ENCODE measurements at places on chromosomes 12 and 14. TPM values are rescaled to one million over a fixed set of nuclear protein-coding genes. Genes with fewer than 3 reads are reported as not detected.

GRCh38 chr14:106201376-106201775 lies 675.0 kb downstream of the TMEM121 start:
- no peak for DNase-seq

Gene C1S
- 48.0 TPM for polyA plus RNA-seq

Gene PRKD1
- 31.3 TPM for polyA plus RNA-seq

DNA sequence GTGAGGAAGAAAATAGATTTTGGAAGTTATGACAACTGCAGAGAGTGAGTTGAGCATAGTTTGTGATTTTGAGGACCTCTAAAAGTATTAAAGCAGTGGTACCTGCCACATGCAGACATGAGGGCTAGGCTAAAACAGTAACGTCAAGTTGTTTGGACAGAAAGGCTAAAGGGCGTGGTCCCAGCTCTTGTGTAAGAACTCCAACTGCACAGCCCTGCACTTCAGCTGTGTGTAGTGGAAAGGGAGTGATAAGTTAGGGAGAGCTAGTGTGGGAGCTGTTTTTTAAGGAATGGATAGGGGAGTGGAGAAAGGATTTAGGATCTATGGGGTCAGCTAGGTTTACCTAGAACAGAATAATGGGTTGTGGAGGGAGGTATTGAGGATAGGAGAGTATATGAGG lies 39.5 kb downstream of the TESPA1 start:
- no peak for DNase-seq

DNA sequence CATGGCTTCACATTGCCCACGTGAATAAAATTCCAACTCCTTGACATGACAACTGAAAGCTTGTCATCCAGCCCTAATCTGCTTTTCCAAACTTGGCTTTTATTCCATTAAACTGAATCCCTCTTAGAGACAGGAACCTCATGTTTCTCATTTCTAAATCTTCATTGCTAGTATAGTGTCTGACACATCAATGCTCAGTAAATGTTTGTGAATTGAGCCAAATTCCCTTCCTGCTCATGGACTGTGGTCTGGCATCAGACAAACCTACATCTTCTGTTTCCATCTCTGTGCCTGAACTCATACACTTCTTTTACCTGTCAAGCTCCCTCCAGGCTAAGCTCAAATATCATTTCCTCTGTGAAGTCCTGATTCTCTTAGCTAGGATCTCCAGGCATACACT lies 4.3 kb upstream of the FKBP11 start:
- no peak for DNase-seq

DNA sequence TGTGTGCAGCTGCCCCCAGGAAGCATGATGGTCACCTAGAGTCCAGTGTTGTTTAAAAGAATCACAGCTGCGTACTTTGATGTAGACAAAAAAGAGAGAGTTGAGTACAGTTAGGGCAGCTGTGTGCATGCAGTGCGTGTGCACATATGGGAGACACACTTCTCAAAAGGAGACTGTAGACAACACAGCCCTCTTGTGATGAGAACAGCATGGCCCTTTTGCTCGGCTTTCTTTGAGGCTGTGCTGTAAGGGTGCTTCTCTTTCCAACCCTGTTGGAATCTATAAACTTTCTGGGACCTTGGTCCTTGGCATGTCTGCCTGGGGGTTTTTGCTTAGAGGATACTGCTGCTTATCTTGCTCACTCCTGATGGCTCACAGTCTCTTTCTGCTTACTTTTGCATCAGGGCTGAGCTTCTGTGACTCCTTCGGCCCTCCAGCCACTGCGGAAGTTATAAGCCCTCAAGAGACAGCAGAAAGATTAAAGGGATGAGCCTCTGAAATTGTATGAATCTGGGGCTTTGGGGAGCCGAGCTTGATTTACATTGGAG lies 102.9 kb downstream of the DYRK2 start:
- no peak for DNase-seq

- DNase-seq, result no peak
Observed at GRCh38 chr12:109645194-109645593, 68.4 kb upstream of the FAM222A start.

DNA sequence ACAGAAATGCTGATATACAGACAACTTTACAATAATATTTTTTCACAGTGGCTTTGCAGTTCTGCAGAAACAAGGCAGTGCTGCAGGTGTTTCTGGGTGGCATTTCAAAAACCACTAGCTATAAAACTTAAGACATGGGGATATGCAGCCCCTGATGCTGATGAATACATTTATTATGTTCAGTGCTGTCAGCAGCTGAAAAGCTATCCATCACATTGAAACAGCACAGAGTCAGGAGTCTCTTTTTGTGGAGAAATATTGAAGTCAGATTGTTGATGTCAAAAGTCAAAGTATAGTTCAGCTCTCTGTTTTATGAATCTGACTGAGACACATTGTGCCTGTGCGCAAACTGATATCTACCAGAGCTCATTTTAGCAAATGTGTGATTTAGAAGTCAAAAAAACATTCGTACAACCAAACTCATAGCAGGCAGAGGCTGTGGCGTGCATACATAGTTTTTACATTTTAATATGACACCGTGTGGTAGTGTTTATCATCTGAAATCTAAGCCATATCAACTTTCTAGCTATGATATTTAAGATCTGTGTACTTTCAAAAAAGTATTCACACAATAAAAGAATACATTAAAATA lies 467.6 kb downstream of the PRKD1 start:
- no peak for DNase-seq

DNA sequence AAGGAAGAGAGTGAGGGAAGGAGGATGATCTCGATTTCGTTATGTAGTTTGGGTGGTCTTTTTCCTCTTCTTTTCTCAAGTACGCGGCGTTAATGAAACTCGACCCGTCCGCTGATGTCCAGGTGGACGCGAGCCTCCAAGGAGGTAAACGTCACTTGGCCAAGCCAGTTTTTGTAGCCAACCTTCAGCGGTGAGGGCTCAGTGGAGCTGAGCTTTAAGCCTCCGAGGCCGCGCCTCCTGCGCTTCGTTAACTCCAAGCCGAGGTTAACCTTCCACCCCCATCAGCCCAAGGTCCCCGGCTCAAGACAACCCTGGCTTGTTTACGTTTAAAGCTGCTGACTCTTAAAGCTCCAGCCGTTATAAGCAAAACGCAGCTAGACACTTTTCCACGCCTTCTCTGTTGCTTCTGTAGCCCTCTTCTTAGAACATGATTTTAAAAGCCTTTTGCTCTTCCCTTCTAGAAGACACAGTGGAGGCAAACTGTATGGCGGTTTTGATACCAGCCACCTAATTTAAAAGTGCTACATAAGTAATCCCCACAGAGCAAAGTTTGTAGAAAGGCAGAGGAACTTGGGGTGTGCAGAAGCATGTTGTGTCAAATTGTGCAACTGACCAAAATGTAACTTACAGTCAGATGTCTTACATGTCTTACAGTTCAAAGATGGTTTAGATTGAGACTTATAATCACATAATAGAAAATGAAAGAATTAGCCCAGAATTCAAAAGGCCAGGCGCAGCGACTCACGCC lies 923 bp upstream of the ITPR2 start:
- peak; percentile 49 for DNase-seq

- peak; percentile 80 for DNase-seq
Observed at GRCh38 chr14:76953311-76953945, 75.1 kb downstream of the IRF2BPL start.

- DNase-seq, result no peak
Observed at GRCh38 chr12:89856431-89856830, 147.8 kb upstream of the ATP2B1 start.

Gene GPR65
- 0.80 TPM for polyA plus RNA-seq

DNA sequence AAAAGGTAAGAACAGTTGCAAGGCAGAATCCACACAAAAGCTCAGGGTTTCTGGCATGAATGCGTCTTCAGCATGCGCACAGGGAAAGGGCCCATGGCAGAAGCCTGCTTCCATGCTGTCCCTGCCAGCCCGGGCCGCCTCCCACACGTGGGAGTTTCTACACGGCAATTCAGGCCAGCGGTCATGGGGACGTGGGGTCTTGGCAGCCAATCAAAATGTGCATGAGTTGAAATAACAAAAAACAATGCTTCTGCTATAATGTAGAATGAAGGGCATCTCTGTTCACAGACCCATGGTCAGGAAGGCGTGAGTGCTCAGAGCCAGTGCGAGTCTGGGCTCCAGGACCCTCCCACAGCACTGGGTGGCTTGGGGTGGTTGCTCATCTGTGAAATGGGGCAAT lies 28.6 kb downstream of the AMN start:
- DNase-seq, result no peak

DNA sequence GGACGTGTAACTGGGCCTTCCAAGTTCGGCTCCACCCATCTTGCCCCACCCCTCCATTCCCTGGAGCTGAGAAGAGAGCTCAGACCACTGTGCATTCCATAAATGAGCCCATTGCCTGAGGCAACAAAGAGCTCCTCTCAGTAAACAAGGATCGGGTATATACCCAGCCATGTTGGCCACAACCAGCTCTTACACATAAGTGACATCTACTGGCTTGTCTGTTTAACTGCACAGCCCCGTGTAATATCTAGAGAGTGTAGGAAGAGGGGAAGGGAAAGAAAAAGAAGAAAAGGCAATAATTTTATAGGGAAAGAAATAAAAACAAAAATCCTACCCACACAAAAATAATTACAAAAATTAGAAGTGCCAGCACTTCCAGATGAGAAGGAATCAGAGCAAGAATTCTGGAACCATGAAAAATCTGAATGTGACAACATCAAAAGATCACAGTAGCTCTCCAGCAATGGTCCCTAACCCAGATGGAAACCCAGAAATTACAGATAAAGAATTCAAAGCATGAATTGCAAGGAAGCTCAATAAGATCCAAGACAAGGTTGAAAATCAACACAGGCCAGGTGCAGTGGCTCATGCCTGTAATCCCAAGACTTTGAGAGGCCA lies 308.1 kb downstream of the RPAP3 start:
- no peak for DNase-seq

Gene PRPH
- polyA plus RNA-seq, result 0.32 TPM

DNA sequence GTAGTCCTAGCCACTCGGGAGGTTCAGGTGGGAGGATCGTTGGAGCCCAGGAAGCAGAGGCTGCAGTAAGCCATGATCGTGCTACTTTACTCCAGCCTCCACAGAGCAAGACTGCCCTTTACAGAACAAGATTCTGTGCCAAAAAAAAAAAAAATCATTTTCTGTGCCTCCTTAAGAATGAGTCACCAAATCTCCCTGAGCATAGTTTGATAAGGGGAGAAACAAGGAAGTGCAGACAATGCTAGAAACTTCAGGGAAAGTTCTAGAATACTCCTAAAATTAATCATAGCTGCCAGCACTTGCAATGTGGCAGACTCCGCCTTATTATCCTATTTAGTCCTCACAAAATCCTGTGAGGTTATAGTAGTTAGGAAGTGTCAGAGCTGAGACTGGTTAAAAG lies 74.5 kb downstream of the KCNK10 start:
- DNase-seq, result no peak

DNA sequence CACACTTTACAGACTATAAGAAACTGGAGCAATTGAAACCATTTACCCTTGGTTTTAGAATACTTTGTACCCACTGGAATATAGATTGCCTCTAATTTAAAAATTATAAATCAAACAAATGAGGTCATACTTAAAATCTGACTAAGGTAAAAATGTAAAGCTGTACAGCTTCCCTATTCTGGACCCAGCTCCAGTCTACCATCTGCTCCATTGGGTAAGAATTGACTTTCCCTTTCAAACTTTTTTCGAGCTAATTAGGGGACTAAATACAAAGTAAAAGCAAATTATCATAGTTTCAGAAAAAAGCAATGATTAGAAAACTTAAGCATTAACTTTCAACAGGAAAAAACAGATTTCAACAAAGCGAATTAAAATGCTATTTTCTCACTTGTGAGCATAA lies 4.3 kb downstream of the KRR1 start:
- DNase-seq, result no peak

GRCh38 chr12:104855599-104855998 lies 102.5 kb downstream of the SLC41A2 start:
- no peak for DNase-seq

Gene PTPRQ
- 28.0 TPM for polyA plus RNA-seq

DNA sequence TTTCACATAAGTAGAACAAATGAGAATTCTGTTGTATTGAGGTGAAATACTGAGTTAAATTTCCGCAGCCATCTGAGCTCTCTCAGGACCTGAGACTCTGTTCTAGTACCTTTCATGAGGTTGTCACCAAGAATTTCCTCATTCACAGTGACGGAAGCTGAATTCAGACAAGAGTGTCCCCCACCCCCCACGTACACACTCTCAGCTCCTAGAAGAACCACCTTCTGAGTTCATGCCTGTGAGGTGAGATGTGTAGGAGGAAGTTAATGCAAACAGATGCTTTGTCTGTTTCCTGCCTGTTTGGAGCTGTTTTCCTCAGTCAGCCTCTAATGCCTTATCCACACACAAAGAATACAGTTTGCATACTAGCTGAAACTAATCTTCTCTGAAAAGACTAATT lies 18.2 kb downstream of the BICDL1 start:
- no peak for DNase-seq

- DNase-seq, result no peak
Observed at GRCh38 chr14:29528889-29529288, 398.8 kb downstream of the PRKD1 start.

DNA sequence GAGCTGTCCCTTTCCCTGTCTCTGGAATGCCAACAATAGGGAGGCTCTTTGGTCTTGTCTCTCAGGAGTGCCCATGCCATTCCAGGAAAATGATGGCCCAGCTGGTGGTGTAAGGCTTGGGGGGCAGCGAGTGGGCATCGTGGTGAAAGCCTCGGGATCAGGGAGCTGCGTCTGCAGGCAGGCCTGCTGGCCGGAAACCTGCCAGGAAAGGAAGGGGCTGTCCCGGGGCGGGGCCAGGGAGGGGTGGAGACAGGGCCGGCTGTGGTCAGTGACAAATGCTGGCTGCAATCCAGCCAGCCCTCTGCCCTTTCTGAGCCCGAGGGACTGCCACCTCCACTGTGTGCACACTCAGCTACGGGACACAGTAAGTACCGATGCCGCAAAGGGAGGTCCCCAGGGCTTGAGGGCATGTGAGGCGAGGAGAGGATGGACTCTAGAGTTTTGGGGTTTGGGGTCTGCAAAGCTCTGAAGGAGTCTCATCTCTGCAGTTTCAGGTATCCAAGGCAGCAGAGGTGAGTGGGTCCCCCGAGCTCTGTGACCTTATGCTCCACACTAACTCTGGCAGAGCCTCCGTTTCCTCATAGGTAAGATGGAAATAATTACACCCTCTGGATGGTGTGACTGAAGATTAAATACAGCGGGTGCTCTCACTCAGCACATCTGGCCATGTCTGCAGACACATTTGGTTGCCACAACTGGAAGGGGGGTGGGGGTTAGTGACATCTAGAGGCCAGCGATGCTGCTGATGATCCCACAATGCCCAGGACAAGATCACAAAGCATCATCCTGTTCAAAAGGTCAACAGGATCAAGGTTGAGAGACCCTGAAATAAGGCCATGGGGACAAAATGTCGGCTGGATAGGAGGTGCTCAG lies at the start of gene SERPINA5:
SERPINA5 (plus strand) TSS at position 300 of the 873 bp plus-strand sequence. CDS start 5,937 bp downstream, outside the sequence.
- DNase-seq, result no peak

GRCh38 chr14:90836692-90837063 lies 20.4 kb upstream of the TTC7B start:
- no peak for DNase-seq
